ENCODE measurements at places on chromosomes 1 and 21.

- no peak for DNase-seq
Observed at GRCh38 chr1:201930803-201931202, 15.5 kb downstream of the LMOD1 start.

DNA sequence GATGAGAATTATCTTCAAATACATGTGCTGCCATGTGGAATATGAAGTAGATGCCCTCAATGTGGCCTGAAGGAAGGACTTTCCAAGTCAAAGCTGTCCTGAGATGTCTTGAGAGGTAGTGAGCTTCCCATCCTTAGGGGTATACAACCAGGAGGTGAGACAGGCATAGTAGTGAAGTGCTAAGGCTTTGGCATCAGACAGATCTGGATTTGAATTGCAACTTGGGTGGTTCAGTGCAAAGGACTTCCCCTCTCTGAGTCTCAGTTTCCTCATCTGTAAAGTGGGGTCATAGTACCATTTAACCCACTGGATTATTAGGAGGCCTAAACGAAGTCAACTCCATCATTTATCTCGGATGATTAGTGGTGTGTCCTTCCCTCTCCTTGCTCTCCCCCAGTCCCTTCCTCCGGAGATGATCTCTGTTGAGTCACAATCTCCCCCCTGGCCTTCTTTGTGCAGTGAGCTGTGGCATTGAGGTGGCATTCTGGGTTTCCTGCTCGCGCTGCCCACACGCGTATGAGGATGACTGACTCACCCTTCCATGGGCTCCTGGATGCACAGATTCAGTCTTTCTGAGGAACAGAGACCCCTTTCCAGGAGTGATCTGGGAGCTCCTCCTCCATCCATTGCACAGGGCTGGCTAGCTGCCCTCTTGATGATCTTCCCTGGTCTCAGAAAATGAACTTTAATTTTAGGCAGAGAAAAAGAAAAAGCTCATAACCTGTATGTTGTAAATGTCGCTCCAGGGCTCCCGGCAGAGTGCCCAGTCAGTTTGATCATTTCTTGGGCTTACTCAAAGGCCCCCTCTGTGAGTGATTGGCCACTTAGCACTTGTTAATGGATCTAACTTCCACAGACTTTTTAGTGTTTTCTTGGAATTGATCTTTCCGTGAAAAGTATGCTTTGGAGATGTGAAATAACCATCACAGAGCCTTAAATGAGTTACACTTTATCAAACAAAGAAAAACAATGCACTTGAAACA is 354.6 kb downstream of the PTPRU start:
- DNase-seq: no peak

DNA sequence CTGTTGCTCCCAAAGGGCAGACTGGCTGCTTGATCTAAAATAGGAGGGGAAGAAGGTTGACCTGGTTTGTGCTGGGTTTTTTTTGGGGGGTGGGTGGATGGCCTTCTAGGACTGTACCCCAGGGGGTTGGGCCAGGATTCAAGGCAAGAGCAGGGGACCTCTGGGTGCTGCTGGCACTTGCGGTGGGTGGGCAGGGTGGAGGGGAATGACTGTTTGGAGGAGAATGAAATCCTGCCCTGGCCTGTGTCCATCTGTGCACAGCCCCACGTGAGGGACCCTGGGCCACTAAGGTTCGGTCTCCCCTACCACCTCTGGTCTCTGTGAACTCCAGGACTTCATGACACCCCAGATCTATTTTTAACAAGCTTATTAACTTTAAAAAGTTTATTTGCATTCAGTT is 414.2 kb downstream of the PTPRU start:
- DNase-seq: no peak

- peak; percentile 22 for DNase-seq
Observed at GRCh38 chr21:34890724-34891612, 158.1 kb downstream of the RUNX1 start.

- DNase-seq: no peak
Observed at GRCh38 chr1:2438038-2438437, 25.7 kb upstream of the PEX10 start.

DNA sequence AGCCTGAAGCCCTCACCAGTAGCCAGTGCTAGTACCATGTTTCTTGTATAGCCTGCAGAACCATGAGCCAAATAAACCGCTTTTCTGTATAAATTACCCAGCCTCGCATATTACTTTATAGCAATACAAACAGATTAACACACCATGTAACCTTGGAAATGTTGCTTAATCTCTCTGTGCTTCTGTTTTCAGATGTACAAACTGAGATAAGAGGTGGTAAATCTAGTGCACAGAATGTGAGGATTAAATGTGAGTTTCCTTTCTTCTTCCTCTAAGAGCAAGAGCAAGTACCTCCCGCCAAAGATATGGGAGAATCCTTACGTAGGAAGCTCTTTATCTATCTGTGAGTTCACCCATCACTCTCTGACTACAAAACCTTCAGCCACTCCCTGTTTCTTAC is 128.4 kb downstream of the HIVEP3 start:
- DNase-seq: no peak

- no peak for DNase-seq
Observed at GRCh38 chr1:232699814-232700213, 69.9 kb upstream of the SIPA1L2 start.

GRCh38 chr1:15975358-15975804 is 520 bp downstream of the ZBTB17 start:
- peak; percentile 89 for DNase-seq

DNA sequence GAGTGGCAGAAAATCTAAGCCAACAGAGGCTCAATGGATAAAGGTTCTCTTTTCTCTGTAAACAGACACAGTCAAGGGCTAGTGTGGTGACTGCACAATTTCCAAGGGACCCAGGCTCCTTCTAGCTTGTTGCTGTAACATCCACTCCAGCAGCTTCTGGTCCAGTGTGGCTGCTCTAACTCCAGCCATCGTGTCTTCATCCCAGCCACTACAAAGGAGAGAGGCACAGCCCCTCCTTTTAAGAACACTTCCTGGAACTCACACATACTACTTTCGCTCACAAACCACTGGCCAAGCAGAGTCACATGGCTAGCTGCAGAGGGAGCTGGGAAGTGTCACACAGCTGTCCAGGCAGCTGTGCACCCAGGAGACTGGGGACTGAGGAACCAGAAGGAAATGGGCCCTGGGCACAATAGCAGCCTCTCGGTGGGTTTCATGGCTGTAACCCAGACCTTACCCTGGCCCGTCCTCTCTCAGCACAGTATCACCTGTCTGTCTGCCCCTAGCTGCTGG is 188.6 kb upstream of the VAMP3 start:
- no peak for DNase-seq

- DNase-seq: no peak
Observed at GRCh38 chr1:94259635-94260289, 22.4 kb upstream of the ARHGAP29 start.

GRCh38 chr1:212686591-212686990 is 13.0 kb downstream of the BATF3 start:
- no peak for DNase-seq

DNA sequence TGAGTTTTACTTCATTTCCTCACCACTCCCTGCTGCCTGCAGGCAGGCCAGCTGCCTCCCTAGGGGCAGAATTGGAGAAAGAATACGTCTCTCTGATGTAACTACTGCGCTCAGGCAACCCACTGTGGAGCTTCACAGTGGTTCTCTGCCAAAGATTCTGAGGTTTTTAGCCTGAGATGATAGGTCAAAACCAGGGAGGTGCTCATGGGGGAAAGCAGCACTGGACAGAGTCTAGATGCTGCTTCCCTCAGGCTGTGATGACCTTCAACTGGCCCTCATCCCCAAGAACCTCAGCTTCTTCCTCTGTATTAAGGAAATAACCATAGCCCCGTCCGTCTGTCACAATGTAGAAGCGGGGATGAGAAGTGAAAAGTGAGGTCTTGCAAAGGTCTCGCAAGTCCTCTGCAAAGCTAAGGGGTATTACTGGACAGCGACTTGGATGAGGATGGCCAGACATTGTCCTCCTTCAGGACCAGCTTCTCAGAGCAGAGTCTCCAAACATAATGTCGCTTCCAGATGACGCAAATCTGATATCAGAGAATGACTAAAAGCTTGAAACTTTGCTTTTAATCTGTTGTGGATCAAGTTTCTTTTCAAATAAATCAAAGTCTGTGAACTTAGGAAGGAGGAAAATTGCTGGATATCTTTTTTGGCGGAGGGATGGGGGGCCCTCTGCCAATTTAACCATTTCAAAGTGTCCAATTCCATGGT is 65.9 kb upstream of the ATP5PO start:
- DNase-seq: no peak

DNA sequence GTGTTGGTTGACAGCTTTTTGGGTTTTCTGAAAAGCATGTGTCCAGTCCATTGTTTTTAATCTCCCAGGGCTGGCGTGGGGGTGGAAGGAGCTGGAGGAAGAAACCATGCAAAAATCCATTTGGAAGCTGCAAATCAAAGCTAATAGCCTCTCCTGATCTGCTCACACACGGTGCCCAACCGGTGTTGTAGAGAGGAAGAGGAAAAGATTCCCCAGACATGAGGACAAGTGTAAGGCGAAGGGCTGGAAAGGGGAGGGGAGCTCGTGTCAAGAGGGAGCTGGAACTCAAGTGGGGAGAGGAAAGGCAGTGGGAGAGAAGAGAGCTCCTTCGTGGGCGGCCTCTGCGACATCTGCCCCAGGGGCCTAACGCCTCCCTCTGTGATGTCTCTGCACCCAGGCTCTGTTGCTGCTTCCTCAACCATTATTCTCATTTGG is 112.3 kb upstream of the IRF2BP2 start:
- no peak for DNase-seq

- DNase-seq: no peak
Observed at GRCh38 chr1:220438741-220439140, 89.2 kb upstream of the MARK1 start.

- DNase-seq: peak; percentile 50
Observed at GRCh38 chr21:25639551-25640201, 618 bp downstream of the JAM2 start.

DNA sequence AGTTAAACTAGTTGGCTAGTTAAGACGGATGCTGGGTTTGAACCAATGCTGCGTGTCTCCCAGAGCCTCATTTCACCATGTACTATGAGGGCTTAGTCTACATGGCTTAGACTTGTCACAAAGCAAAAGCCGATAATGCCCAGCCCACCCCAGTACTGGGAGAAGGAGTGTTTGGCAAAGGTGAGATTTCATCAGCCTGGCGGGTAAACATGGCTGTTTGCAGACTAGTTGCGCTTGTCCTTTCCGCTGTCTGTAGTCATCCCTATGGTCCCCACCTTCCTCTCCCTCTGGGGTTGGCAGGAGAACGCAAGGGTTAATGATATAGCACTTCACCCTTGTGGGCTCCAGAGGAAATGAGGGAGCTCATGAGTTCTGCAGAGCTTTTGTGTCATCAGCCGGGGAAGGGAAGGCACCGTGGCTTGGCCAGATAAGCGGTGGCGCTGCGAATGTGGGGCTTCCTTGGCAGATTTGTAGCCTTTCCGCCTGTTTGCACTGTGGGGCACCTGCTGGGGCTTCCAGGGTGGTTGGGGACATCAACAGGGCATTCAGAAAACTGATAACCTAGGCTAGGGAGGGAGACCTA is 29.2 kb downstream of the SOX13 start:
- DNase-seq: no peak

DNA sequence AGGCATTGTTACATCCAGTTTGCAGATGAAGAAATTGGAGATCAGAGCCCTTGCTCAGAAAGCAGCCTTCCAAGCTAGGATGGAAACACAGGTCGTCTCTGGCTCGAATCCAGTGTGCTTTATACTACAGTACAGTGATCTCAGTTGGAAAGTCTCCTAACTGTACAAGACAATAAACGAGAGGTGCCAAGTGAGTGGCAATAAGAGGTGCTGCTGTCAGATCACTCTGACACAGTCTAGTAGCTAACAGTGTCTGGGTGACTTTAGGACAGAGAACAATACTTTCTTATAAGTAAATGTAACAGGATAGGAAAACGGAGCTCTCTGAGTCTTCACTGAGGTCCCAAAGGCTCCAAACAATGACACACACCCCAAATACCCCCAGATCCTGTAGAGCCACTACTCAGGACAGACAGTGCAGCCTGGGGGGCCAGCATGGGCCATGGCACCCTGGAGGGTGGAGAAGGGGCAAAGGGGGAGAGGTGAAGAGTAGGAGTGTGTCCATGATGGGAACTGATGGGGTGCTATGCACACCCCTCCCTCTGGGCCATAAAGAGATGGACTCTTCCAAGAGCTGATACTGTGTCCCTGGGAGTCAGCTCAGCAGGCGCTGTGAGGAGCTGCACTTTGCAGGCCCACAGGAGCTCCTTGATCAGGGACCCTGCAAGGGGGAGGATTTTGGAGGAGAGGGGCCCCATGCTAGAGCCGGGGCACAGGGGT is 3.3 kb downstream of the SH3BGR start:
- no peak for DNase-seq

DNA sequence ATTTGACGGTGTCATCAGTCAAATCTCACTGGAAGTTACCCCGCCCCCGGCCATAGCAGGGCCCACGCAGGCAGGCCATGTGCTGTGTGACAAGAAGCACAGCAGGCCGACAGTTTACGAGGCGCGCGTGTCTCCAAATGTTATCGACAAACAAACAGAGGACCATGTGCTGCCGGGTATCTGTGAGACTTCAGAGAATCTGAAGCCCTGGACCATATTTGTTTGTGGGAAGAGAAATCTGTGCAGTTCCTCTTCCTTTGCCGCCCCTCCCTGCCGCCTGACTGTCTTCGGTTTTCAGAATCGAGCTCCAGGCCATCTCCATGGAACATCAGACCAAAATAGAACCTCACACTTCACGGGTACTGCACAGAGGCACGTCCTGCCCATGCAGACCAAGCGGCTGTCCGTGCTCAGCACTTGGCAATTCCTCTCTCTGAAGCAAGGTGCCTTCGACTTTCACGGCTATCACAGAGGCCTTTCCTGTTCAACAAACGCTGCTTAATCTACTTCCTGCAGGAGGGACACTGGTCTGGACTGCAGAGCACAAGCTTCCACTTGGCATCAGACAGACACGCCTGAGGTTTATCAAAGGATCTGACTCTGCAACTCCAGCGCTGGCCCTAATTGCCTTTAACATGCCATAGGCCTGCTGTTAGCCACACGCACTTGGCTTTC is 135.7 kb upstream of the KRTAP19-8 start:
- DNase-seq: peak; percentile 20

Data from activated CD8-positive, alpha-beta memory T cell treated with anti-CD3 and anti-CD28 coated beads, Interleukin-2, amount 50 U/mL, for 4 hours (primary cell).